Neural progenitor cell (in vitro differentiated cells): ENCODE measurements at places on chromosomes 4 and X.

- no peak for DNase-seq
These were observed 118.1 kb downstream of the ENPP6 start for GRCh38 chr4:184099535-184099966.

DNA sequence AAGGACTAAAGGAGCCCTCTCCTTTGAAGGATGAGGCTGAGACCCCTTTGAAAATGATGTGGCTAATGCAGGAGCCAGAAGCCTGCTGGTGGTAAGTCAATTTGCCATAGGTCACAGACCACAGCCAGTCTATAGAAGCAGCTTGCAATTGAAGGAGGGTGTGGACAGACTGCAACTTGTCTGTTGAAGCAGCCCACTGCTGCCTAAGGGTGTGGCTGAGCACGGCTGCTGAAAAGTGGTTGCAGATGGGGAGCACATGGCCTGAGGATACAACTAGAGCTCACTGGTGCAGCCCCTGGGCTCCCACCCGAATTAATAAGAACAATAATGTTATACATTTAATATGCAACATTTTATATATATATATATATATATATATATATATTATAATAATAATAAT lies 11.4 kb upstream of the EXOC1L start:
- peak; percentile 42 for DNase-seq

DNA sequence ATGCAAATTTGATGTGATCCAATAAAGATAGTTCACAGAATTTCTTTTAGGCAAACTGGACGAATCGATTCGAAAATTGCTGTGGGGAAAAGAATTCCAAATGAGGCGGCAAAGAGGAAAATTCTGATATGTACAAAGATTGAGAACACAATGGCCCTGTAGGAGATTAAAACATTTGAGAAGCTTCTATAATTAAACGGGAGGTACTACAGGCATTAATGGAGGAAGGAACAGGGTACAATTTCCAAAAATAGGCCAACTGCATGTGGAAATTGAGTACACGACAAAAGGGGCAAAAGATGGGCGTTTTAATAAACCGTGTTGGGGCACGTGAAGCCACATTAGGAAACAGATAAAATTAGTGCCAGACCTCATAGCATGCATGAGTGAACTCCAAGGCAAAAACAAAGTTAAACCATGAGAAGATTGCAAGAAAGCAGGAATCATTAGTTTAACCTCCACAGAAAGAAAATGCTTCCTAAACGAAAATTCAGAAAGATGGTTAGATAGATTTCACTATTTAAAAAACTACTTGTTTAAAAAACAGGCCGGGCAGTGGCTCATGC lies 68.4 kb downstream of the DHRSX start:
- DNase-seq, result no peak

GRCh38 chr4:107349266-107349665 lies 313.2 kb upstream of the DKK2 start:
- no peak for DNase-seq

DNA sequence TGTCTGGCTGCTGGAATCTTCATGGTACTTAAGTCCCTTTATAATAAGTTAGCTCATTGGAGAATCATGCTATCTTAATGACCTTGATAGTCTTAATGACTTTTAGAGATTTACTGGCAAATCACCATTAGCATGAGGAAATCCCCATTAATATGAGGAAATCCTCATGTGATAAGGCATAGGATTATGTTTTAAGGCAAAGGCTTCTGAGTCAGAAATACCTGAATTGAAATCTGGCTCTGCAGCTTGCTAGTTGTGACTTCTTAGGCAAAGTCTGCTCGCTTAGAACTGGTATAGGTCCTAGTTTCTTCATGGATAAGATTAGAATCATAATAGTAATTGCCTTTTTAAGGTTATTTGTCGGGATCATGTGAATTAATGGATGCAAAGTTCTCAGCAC lies 190.2 kb upstream of the BANK1 start:
- DNase-seq, result no peak

DNA sequence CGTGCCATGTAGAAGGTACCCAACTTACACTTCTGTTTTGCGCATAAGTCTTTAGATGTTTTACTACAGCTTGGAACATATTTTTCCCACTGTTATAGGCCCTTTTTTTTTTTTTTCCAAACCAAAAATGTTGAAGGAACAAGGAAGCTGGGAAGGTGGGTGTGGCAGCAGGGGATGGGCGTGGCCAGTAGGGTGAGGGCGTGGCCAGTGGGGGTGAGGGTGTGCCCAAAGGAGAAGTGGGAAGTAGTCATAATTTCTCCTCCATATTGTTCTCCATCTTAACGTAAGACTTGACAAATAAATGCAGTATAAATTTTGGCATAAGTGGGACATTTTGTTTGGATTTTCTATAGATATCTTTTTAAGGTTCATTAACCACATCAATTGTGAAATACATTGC lies 30.4 kb downstream of the CLDN22 start:
- DNase-seq, result no peak

GRCh38 chr4:26204249-26204825 lies 116.5 kb upstream of the RBPJ start:
- no peak for DNase-seq

- DNase-seq, result no peak
These were observed 58.2 kb downstream of the BRWD3 start for GRCh38 chrX:80751456-80751855.

- DNase-seq, result peak; percentile 79
These were observed 57.6 kb downstream of the PROM1 start for GRCh38 chr4:16026160-16026761.

GRCh38 chr4:109375778-109376414 lies 57.7 kb upstream of the SEC24B start:
- DNase-seq, result no peak

DNA sequence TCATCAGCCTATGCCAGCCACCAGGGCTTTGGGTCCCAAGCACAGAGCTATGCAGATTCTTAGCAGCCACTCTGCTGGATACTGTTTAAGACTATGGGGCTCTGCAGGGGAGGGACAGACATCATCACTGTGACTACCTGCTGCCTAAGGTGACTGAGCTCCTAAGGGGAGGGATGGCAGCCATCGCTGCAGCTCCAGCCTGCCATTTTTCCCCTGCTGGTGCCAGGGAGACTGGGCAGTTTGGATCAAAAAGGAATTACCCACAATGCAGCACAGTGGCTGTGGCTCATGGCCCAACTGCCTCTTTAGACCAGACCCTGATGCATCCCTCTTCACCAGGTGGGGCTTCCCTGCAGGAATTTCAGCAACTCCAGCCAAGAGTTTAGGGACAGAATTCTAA lies 28.6 kb upstream of the INPP4B start:
- DNase-seq, result no peak

GRCh38 chrX:100512471-100512870 lies 72.3 kb upstream of the TNMD start:
- peak; percentile 15 for DNase-seq

DNA sequence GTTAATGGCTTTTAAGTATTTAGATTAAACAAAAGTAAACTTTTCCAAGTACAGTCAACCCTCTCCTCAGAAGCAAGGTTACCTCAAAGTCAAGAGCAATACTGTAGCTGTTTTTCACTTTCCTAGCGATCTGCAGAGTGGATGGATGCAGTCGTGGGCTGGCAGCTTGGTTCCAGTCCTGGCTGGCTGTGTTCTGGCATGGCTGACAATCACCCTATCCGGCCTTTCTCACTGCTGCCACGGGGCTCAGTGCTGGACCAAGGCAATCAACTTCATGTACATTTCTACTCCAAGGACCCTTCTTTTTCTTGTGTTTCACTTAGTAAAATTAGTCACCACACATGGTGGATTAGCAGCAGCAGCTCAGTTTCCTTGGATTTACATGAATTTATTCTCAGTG lies 208.3 kb downstream of the GABRB1 start:
- DNase-seq, result no peak

DNA sequence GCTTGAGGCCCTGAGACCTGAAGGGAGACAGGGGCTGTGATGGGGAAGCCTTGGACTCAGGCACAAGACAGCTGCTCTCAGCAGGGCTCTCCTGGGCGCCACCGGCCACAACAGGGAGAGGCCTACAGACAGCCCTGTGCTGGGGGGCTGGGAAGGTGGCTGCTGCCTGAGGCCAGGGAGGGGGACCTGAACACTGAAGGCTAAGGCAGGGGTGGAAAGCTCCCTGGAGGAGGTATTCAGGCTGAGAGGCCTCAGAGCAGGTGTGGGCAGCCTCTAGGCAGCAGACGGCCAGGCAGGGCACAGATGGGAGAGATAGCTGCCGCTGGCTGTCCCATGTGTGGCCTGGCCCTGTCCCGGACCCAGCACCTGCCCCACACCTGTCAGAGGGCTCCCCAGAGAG lies 33.0 kb downstream of the TACC3 start:
- DNase-seq, result no peak

- DNase-seq, result no peak
These were observed 50.8 kb downstream of the GRIA2 start for GRCh38 chr4:157271166-157271869.

DNA sequence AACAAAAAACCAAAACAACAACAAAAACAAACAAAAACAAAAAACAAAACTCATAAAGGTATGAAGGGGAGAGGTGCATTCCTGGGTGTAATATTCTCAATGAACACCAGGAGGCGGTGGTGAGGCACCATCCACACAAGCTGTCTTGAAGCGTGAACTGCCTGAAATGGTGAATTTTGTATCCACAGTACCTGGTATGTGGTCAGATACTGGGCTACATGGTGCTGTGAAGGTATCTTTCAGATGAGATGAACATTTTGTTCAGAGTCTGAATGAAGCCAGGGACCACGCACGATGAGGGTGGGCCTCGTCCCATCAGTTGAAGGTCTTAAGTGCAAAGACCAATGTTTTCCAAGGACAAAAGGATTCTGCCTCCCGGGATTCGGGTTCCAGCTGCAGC lies 58.5 kb downstream of the ASMT start:
- peak; percentile 36 for DNase-seq

- no peak for DNase-seq
These were observed 45.0 kb downstream of the STK32B start for GRCh38 chr4:5096261-5096660.

DNA sequence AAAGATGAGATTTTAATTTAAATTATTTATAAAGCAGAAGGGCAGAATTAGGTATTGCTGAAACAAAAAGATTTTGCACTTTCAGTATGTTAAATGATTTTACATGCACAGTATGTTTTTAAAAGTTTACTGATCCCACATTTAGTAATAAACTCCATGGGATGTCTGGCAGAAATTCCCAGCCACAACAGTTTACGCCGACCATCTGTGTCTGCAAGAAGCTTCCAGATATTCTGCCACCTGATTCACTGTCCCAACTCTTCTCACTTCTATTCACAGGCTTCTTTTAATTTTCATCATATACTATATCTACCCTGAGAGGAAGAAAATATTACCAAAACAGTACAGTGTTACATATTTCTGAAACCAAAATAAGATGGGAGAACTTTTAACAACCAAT lies 115.8 kb upstream of the IQCM start:
- DNase-seq, result no peak

DNA sequence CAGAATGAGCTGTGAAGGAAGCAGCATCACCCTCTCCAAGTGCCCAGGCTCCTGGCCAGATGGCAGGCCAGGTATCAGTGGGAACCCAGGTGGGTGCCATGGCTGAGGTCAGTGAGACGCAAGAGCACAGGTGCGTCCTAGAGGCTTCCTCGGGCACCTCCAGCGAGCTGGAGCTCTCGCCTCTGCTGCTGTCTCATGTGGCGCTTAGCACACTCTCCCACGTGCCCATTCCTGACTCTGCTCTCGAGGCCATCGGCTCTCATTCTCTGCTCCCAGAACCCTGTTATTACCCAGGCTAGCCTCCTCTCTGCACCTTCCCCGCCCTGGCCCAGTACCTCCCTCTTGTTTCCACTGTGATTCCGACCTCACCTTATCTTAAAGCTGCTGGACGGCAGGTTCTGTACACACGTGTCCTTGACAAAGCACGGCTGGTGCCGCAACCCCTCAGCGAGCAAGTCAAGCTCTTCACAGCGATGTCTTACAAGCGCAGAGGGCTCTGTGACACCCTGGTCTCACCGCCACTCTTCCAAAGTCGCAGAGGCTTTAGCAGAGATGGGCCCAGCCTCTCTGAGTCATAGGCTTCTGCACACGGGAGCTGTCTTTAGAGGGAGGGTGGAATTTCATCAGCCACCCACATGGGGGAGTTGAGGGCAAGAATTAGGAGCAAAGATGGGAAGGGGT lies 15.4 kb upstream of the MSANTD1 start:
- DNase-seq, result no peak

DNA sequence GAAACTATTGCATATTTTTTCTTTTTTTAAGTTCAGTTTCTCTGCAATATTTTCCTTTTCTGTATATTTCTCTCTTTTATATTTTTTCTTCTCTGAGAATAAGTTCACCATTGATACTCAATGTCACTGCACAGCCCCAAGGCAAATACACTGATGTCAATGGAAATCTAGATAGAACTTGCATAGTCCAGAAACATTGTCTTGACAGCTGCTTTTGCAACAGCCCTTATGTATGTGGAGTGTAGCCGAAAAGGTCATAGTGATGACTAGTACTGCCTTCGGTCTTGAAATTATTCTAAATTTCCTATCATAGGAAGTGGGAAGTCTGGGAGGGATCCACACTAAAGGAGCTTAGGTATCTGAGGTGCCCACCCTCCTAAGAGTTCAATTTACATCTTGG lies 150.0 kb downstream of the SPOCK3 start:
- DNase-seq, result no peak
